ENCODE measurements at places on chromosomes 12 and 14.

- DNase-seq = no peak
These were observed 220.4 kb downstream of the NUBPL start for GRCh38 chr14:31781578-31781977.

DNA sequence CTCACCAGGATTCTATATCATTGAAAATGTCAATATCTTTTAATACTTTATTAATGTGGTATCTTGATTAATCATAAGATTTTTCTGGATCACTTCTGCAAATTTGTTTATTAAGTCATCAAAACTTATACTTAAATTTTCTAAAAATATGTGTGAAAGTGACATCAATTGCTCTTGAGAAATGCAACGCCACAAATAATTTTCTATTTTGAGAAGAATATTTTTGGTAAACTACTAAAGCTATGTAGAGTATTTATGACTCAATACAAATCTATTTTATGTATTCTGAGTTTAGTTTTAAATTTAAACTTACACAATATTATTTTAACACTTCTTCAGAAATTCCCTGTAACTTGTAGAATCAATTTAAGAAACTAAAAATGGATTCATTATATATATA lies 263.3 kb downstream of the RASSF9 start:
- DNase-seq = no peak

GRCh38 chr12:115716551-115716950 lies 560.9 kb downstream of the MED13L start:
- DNase-seq = no peak

- no peak for DNase-seq
These were observed 1538.3 kb upstream of the SEL1L start for GRCh38 chr14:83071888-83072501.

DNA sequence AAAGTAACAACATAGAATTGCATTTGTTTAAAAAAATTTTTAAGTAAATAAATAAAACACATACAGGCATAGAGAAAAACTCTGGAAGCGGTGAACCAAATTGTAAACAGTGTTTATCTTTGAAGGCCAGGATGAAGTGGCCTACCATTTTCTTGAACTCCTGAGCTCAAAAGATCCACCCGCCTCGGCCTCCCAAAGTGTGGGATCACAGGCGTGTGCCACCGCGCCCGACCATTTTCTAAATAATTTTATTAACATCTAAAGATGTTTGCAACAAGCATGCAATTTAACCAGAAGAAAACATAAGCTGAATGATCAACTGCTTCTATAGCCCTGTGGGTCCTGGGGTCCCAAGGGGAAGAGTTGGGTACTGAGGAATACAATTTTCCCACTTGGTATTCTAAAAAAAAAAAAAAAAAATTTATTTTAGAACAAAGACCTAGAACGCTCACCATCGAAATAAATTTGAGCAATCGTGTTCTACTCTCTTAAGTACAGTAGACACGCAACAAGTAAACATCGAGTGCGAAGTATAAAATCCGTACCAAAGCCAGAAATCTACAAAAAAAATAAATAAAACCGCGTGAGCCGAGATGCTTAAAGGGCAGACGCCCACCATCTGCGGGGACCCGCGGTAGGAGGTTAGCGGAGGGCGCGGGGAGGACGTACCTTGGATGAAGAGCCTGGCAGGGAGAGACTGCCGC lies 484 bp downstream of the MIS18BP1 start:
- DNase-seq = no peak

DNA sequence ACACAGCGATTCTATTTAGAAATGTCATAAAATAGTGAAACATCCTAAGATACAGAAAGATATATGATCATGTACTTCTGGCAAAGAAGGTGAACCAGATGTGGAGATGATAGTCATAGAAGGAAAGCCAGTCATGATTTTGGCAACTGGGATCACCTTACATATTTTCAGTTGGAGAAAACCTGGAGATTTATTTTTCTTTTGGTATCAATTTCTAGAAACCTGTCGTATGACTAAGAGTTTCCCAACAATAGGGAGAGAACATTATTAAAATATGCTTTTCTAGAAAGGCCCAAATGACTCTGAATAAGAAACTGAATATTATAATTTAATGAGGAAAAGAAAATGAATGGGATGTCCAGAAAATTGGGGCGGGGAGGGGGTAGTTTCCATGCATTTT lies 396.4 kb downstream of the ZFP36L1 start:
- no peak for DNase-seq

- DNase-seq = no peak
These were observed 69.3 kb downstream of the RIMBP2 start for GRCh38 chr12:130646716-130647370.

- DNase-seq = no peak
These were observed 2.5 kb upstream of the DIO3 start for GRCh38 chr14:101558739-101559240.

DNA sequence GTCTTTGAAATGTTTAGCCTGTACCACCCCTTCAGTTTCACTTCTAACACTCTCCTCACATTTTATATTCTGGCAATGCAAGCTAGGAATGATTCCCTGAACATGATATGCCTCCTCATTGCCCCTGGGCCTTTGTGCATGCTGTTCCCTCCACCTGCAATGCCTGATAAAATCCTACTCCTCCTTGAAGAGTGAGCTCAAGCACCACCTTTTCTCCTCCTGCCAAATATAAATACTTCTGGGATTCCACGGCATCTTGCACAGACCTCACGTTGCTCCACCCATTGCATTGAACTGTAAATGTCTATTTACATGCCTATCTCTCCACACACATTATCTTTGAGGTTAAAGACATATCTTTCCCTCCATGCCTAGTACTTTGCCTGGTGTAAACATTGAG lies 21.1 kb downstream of the NKX2-1 start:
- no peak for DNase-seq

DNA sequence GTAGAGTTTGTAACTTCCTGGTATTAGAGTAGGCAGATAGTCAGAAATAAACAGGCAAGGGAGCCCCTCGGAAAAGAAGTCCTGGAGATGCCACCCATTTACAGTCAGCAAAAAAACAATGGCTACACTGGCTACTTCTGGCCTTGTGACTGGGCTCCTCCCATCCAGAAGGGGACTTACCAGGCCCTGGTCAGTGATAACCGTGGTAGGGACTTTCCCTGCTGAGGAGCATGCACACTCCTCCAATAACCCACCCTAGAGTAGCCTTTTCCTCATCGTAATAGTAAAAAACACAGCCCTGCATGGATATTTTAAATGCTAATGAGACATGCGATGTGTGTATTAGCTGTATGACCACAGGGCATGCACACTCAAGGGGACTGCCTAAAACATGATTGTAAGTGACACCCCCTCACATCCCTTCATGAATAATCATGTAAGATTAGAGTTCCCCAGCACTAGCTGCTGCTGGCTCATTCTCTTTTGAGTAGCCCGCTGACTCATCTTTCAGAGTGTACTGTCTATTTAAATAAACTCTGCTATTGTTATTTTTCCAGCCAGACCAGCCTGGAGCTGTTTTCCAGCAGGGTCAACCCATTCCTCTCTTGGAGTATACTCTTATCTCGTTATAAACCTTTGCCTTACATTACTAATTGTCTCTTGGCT lies 413.8 kb upstream of the TMTC1 start:
- no peak for DNase-seq

DNA sequence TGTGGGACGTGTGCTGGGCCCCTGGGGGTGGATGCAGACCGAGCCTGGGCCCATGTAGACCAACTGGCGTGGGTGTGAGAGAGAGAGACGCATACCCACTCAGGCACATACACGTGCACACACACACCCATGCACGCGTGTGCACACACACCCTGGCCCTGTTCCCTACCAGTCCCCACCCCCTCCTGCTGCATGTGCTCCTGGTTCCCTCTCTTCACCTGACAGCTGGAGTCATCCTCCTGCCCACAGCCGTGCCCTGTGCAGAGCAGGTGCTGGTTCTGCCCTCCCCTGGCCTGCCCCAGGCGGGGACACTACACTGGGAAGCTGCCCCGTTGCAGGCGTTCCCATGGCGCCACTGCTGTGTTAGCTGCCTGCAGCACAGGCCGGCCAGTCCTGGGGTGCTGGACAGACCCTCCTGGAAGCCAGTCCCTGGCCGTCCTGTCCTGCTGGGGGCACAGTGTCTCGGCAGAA lies 18.5 kb downstream of the PACS2 start:
- no peak for DNase-seq

- no peak for DNase-seq
These were observed 1.1 kb downstream of the CNTN1 start for GRCh38 chr12:40693207-40693821.

DNA sequence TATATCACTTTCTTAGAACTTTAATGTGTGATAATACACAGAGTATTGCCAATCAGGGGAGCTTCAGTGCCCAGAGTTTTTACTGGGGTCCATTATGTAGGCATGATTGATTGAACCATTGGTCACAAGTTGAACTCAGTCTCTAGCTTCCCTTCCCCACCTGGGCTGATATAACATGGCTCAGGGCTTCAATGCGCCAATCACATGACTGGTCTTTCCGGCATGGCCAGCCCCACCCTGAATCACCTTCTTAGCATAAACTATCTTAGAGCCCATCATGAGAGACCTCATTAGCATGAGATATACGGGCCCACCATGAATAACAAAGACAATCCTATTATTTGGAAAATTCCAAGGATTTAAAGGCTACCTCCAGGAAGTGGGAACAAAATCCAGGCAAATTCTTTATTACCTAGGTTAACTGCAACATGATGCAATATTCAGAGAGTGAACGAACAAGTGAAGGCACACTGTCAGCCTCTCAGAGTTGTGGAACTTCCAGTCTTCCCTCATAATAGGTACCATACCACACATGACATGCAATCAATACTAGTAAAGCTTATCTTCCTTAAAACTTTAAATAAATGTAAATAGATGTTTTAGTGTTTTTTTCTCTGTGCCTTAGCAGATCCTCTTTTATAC lies 3.2 kb upstream of the CLEC4A start:
- no peak for DNase-seq

GRCh38 chr14:102497998-102498677 lies 11.4 kb downstream of the ANKRD9 start:
- DNase-seq = no peak

DNA sequence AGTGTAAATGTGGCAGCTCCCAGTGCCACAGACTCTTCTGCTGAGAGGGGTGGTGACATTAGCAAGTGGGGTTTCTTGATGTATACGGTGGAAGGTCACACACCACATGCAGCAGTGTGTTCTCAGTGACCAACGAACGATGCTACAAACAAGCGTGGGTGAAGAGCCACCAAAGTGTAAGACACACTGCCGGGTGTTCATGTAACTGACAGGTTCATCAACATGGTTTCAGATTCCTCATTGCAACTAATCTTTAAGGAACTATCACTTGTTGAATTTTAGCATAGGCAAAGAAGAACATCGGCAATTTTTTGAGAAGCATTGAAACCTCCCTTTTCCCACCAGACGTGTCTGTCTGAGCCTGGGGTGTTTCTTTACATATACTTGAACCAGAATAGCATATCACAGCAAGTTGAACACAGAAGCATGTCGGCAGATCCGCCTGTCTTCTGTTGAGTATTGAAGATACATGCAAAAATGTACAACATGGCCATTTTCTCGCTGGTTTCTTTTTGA lies 58.8 kb downstream of the PPP2R5C start:
- DNase-seq = no peak

DNA sequence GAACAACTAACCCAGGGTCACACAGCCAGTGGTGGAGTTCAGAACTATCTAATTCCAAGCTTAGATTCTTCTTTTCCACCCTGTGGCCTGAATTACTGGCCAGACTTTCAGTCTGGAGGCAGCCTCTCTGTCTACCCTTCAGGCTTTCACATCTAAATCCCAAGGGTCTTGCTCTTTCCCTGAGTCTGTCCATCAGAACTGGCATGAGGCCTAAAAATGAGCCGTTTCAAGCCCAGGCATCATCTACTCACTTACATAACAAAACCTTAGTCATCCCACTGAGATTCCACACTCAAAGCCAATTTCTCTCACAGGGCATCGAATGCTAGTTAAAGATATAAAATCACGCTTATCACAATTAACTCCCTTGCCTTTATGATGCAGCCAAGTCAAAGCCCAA lies 1.3 kb upstream of the PTGDR start:
- DNase-seq = no peak

- no peak for DNase-seq
These were observed 191.6 kb downstream of the CRADD start for GRCh38 chr12:93868771-93869170.

- no peak for DNase-seq
These were observed 61.7 kb downstream of the PPM1H start for GRCh38 chr12:62873116-62873825.

DNA sequence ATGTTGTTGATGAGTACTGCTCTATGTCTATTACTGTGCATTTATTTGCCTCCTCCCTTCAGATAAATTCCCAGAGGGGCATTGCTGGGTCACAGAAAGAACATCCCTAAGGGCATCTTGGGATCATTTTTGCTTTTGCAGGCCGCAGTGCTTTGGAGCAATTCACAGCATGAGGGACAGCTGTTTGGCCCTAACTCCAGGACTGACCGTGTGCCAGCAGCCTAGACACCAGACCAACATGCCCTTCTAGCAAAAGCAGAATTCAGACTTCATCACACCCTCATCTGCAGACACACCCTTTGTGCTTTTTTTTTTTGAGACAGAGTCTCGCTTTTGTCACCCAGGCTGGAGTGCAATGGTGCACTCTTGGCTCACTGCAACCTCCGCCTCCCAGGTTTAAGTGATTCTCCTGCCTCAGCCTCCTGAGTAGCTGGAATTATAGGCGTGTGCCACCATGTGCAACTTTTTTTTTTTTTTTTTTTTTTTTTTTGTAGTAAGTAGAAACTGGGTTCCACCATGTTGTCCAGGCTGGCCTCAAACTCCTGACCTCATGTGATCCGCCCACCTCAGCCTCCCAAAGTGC lies 31.0 kb downstream of the RNF34 start:
- DNase-seq = no peak

GRCh38 chr12:120721866-120722265 lies 3.8 kb upstream of the ACADS start:
- no peak for DNase-seq

DNA sequence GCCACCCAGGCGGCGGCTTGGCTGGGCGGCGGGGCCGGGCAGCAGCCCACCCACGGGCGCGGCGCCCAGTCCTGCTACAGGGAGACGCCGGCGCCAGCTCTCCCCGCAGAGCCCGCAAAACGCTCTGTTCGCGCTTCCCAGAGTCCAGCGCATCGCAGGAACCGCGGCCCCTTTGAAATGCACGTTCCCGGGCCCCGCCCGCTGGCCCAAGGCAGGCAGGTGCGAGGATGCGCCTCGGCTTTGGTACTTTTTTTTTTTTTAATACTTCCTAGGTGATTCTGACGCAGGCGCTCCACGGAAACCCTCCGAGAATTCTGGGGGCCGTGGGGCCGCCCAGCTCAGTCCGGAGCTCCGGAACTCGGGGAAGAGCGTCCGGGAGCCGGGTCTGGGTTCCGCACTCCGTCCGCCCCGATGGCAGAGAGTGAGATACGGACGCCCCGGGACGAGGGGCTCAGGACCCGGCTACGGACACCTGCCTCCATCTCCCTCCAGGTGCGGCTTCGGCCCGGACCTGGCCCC lies 483 bp downstream of the POC1B start:
- no peak for DNase-seq
